ENCODE measurements at places on chromosomes 2 and 18.

- no peak for DNase-seq
Observed at GRCh38 chr2:42614838-42615237, 46.4 kb downstream of the MTA3 start.

DNA sequence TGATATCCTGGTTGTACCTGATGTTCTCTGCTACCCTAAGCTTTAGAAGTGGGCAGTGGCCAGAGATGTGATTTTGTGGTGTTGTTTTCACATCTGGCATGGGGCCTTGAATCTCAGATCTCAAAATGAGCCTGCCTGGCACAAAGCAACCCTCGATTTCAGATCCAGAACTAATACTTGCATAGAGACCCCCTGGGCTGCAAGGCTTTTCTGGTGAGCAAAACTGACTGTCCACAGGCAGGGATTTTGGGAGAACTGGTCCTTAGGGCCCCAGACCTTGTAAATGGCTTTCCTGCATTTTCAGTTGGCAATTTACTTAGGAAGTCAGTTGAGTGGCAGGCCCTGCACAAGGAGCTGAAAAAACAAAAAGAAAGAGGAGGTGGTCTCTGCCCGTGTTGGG is 265.3 kb downstream of the MYCN start:
- DNase-seq = no peak

DNA sequence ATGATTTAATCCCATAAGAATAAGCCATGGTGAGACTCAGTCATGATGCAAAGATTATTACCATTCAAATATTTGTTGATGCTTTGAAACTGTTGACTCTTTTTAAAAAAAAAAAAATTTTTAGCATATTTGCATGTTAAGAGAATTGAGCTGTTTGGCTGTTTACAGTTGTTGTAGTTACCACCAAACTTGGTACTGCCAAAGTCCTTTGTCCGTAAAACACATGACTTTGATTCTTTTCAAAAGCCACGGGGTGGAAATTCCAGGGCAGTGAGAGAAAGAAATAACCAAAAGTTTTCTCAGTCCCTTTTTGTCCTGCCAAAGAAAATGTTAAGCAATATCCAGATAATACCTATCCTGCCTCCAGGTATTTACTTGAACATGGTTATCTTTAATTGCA is 474.8 kb downstream of the METTL4 start:
- DNase-seq = no peak

- no peak for DNase-seq
Observed at GRCh38 chr18:47919916-47920315, 10.5 kb downstream of the SMAD2 start.

- no peak for DNase-seq
Observed at GRCh38 chr2:71882949-71883472, 264.7 kb downstream of the CYP26B1 start.

DNA sequence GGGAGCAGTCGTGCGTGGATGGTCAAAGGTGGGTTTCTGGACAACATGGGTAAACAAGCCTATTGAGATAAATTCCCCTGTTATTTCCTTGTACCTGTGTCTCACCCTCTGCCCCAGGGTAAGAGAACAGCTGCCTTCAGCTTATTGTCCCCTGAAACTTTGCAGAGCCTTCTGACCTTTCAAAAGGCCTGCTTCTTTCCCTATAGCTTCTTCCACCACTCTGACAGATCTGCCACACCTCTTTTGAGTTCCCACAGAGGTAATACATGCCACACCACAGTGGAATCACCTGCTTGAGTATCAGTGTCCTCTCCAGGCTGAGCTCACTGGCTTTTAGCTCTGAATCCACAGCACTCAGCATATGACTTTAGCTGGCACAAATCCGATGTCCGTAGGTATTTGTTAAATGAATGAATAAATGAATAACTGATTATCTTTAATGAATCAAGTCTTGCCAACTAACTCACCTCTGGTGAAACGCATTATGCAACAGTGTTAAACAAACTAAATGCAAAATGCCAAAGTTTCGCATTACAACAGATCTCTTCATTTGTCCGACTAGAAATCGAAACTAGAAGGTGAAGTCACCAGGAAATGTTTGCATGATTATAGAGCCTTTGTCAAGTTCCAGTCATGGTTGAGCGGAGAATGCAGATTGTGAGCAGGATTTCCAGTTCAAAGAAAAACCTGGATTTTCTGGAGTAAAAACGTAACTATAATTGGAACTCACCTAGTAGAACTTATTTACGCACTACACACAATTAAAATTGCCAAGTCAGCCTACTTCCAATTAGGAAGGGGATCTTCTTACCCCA is 16.4 kb downstream of the DYNAP start:
- no peak for DNase-seq

GRCh38 chr2:88574445-88574844 is 52.8 kb downstream of the EIF2AK3 start:
- peak; percentile 62 for DNase-seq

DNA sequence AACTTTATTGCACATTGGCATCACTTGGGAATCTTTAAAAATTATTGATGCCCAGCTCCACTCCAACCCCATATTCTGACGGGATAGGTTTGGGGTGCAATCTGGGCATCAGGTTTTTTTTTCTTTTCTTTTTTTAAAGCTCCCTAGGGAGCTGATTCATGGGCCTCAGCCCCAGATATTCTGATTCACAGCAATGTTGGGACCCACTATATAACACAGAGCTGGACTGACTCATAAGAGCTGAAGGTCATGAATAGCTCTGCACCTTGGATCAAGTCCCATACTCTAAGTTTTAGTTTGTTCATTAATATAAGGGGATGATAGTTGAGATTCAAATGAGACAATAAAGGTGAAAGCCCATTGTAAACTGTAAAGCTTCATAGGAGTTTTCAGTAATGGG is 191.1 kb upstream of the REV1 start:
- no peak for DNase-seq

DNA sequence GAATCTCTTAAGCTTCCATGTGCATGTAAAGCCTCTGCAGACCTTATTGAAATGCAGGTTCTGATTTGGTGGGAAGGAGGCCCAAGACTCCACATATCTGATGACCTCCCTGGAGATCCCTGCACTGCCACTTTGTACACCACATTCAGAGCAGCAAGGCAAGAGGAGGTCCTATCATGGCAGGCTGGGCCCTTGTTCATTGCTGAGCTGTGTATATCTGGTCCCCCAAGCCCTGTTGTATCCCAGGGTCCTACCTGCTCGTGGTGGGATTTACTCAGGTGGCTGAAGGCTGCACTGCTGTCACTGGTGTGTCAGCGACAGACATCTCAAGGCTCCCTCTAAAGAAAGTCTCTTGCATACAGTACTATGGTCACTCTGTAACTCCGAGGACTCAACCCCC is 114.2 kb downstream of the ST6GAL2 start:
- DNase-seq = no peak

- DNase-seq = no peak
Observed at GRCh38 chr2:241902357-241902991, 32.9 kb downstream of the RTP5 start.

- peak; percentile 78 for DNase-seq
Observed at GRCh38 chr2:28583899-28584553, 88.2 kb downstream of the PLB1 start.

GRCh38 chr18:21391074-21391673 is 149.1 kb downstream of the GREB1L start:
- no peak for DNase-seq

DNA sequence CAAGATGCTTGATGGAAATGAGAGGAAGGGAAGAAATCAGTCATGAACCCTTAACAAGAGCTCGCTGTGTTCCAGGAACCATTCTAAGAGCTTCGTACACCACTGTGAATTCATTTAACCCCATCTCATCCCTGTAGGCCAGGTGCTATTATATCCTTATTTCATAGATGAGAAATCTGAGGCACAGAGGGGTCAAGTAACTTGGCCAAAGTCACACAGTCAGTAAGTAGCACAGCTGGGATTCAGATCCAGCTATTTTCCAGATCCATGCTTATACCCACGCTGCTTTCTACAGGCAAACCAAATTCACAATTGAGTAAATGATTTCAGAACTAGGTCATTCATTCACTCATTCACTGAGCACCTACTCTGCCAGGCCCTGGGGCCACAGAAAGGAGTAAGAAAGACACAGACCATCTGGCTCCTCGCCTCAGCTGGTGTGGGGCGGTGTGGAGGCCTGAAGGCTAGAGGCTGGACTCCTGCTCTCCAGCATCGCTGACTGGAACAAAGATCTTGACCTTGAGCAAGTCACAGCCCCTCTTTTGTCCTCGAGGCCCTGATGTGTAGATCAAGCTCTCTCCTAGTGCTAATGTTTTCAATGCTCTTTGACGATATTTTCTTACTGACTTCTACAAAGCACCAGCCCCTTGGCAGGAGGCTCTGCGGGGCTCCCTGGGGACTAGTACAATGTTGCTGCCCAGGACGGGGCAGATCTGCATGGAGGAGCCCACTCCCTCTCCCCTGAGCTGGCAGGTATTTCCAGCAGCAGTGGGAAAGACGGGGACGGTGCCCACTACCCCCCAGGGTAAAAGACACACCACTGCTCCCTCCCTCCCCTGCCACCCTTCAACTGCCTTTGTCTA is 26.5 kb downstream of the STEAP3 start:
- DNase-seq = no peak

DNA sequence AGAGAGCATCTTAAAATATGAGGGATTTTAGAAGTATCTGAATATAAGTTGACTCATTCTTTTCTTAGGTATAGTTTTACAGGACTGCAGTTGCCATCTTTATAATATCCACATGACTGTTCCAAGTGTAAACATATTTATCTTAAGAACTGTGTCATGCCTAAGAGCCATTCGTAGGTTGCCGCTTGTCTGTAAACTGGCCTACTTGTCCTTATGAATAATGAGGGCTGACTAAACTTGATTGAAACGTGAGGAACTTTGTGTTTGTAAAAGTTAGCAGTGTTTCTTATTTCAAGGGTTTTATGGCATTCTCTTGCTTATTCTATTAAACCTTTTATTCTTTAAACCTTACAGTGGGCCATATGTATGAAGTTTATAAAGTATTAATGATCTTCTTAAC is 99.6 kb downstream of the MAP3K20 start:
- DNase-seq = no peak

DNA sequence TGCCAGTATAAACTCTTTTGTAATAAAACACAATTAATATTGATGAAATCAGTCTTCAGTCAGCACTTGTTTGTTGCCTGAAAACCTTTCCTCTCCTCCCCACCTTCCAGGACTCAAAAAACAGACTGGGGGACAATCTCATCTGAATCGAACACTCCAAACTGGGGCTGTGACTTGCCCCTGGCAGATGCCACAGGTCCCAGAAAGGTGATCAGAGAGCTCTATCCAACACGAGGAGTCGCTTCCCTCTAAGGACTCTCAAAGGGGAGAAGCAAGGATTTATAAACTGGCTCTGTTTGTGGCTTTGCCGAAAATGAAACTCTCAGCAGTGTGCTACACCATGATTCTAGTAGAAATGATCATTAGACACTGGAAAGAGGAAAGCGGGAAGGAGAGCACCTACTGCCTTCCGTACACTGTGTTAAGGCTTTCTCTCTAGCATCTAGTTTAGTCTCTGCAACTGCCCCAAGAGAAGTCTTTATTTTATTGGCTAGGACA is 199.2 kb downstream of the TGIF1 start:
- DNase-seq = no peak

DNA sequence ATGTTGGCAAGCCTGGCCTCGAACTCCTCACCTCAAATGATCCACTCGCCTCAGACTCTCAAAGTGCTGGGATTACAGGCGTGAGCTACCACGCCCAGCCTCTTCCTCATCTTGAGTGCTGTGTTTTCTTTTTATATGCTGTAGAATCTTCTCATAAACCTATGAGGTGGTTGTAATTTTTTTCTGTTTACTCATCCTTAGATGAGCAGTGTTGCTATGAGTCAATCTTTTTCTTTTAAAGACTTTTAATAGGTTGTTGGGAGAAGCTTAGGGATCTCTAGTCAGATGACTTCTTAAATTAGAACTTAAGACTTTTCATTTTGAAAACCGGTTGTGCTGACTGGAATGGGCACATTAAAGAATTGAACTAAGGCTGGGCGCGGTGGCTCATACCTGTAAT is 8.7 kb upstream of the AAK1 start:
- DNase-seq = no peak

DNA sequence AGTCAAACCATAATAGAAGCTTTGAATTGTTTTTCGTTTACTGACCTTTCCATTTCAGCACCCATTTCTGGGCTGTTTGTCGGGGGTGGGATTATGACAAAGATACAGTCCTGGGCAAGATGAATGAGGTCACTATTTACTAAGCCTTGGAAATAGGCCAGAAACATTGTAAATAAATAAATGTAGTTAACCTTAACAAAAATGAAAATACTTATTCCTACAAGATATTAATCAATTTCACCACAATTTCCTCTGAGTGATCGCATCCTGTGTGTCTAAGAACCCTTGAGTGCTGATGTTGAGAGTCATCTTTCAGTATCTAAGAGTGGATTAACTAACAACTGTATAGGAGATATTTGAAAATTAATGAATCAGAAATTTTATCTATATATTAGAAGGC is 14.0 kb downstream of the ITGA4 start:
- no peak for DNase-seq

- no peak for DNase-seq
Observed at GRCh38 chr2:228615496-228615895, 434.0 kb upstream of the SPHKAP start.

DNA sequence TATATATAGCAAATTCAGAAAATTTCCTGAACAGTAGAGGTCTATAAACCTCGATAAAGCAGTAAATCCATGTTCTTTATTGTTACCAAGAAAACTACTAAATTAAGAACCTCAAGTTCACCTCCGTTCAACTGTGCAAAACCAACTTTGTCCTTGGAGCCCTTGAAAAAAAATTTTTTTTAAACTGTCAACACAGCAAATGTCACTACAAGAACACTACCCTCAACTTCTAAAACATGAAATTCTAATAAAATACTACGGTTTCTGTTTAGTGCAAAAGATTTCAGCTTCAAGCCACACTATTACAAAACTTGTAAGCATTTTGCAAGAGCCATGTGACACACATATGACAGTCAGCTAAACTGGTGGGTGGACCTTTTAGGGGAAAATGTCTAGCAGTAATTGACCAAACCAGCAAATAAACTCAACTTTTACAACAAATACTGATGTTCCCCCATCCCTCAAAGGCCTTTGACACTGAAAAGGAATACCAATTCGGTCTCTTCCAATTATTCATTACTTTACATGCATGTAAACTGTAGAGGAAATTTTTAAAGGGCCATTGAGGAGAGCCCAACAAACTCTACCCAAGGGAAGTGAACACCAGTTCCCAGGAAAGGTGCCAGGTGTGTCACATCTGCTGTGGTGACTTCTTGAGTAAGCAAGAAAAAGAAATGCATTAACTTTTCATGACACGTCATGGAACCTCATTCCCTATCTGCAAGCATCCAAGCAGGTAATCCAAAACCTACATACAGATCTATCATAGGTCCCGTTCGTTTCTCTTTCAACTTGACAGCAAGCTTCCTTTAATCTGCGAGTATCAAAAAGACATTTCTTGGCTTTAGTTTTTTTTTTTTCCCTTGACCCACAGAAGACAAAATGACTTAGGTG is 1.4 kb downstream of the RAB1A start:
- DNase-seq = no peak
